Activated gamma-delta T cell treated with anti-CD3 and anti-CD28 coated beads, Interleukin-2, amount 50 U/mL, for 16 hours (primary cell): ENCODE measurements at places on chromosomes 3 and 15.

- no peak for DNase-seq
These were observed 79.0 kb downstream of the ERC2 start for GRCh38 chr3:56389183-56389830.

DNA sequence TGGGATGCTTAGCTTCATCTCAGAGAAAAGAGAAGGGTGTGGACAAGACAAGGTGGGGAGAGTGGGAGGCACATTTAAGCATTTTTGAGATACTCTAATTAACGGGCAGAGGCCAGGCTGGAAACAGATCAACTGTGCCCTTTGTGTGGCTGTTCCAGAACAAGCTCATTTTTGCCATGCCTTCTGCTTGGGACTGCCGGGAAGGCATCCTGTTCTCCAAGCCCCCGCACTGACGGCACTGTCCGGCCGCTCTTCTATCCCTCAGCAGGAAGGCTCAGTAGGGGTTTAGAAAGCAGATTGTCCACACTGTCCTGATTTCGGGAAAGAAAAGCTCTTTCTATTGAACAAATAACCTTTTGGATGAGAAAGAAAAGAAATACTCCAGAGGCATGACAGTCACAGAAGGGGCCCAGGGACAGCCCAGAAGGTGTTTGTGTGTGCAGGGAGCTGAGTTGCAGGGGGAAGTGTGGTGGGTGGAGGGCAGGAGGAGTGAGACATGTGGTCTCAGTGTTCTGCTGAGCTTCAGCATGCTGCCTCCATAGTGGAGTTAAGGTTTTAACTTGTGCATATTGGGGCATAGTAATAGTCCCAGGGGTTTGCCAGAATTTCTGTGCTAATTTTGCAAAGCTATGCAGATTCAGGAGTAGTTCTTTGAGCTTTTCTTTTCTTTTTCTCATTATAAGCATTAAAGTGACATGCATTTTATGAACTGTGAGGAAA is 27.3 kb downstream of the SV2B start:
- DNase-seq = no peak

- DNase-seq = no peak
These were observed 136.9 kb downstream of the THSD4 start for GRCh38 chr15:71252044-71252739.

DNA sequence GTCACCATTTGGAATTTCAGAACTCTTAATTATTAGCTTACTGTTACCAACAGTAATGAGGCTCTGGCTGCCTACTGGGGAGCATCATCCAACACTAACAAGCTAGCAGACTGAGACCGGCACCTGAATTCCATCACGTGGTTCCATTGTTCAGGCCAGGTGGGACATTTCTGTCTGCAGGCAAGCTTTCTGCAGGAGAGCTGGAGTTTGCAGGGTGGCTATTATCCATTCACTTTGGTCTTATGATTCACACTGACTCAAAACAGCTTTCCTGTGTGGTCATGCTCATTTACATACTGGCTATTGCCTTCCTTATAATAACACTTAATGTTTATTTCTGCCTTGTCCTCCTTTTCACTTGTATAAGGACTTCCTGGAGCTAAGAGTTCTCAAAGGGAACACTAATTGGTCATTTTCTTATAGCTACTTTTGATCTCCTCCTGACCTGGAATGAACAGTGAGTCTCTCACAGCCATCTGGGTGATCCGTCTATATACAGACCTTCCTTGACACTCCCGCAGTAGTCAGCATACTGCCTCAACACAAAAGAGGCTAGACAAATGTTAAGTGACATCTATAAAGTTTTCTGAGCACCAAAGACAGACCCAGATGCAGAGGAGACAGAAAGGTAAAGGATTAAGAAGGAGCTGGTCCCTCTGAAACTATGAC is 695.4 kb downstream of the FHIT start:
- DNase-seq = no peak

DNA sequence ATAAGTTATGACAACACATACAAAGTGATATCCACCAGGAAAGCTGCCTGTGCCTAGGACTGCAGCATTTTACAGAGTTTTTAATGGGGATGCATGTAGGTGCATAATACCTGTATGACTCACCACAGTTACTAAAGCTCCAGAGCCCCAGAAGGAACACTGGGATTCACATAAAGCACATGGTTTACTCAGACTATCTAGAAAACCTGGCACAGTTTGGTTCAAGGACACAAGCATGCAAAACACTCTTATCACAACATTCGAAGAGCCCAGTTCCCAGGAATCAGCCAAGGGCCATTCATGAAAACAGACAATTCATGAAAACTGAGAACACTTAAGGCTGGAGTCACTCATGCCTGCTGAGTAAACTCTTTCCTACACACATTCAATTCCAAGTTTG is 261.0 kb downstream of the PYDC2 start:
- DNase-seq = no peak

DNA sequence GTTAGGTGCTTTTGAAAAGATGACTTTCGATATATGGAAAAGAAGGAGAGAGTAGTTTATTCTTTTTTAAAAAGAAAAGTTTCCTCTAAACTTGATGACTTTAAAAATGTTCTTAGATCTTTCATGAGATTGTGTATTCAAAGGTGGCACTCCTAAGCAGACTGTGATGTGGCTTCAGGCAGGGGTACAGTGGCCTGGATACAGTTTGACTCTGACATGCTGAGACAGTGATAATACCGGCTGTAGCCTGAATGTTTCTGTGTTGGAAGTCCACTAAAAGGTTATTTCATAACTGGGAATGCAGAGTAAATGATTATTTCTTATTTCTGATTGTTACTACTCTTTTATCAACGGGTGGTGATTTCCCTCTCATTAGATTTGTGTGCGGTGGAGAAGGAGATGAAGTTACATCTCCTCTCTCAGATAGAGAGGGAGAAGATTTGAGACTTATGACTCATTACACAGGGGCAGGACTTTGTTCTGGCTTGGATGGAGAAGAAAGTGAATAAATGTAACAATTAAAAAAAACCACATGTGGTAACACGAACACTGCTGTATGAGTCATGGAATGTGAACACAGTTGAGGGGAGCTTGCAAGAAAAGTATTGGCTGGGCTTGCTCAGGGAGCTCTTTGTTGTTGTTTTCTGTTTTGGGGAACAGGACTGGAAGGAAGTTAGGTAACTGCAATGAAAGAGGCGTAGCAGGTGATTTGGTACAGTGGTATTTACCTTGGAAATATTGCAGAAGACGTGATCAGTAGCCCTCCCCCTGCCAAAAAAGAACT is 21.6 kb downstream of the SPTSSB start:
- DNase-seq = peak; percentile 25

DNA sequence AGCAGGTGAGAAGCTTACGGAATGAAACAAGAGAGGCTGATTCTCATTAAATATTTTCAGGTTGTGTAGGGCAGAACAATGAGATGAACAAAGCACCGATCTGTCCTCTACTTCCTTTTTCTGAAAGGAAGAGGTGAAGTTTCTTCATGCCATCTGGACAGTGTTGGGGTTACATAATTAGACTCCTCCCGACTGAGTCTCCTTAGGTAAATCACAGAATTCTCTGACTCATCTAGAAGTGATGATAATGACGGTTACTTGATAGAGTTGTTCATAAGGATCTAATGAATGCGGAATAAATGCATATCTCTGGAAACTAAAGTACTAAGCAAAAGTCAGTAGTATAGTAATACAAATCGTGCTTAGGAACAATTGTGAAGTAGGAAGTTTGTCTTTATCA is 21.2 kb downstream of the CRTC3 start:
- DNase-seq = no peak
